ENCODE measurements at places on chromosomes 5 and 9.

DNA sequence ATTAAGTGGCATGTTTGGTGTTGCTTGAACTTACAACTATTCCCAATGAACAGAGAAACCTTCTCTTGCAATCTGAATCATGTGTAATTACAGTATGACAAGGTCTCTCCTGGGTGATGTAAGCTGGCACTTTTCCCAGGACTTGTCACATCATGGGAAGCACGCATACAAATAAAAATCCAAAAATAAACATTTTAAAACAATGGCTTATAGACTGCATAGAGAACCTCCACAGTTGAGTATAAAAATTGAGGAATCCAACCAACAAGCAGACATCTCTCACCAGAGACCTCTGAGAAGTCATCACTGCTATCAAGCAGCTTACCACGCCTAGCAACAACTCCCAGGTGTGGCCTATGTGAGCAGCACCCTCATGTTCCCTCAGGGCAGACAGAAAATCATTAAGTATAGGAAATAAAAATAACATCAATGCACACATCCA lies 3.9 kb downstream of the MLLT3 start:
- no peak for DNase-seq

DNA sequence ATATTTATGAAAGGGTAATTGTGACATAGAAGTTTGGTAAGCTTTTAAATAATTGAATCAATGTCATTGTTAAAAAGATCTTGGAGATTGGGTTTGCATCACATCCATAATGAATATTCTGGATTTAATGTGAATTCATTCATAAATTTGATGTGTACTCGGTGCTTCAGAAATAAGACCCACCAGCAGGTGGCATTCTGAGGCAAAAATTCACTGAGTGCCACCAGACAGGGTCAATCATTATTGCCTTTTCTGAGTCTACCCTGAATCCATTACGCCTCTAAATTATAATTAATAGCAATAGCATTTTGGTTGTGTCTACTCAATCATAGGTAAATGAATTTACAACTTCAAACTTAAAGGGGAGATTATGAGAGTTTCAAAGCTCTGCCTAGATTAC lies 1.0 kb downstream of the TRPC7 start:
- DNase-seq: no peak

- DNase-seq: no peak
Measured at GRCh38 chr9:93958819-93959682, 3.9 kb upstream of the BARX1 start.

DNA sequence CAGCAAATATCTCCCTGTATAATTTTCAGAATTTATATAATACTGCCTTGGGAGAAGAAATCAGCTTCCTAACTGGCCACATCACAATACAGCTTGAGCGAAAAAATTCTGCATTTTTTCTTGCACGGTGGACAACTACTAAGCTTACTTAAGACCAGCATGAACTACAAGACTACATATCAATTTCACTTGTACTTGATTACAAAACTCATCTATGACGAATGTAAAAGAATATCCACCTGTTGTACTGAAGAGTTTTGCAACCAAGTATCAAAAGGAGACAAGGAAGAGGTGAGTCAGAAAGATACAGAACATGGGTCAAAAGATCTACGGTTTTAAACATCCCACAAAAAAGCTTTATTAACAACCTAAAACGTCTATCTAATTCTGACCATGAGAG lies 279.4 kb downstream of the BNC2 start:
- no peak for DNase-seq

GRCh38 chr5:1474866-1475543 lies 29.8 kb upstream of the SLC6A3 start:
- DNase-seq: no peak

Measured in activated T-cell treated with anti-CD3 and anti-CD28 coated beads, Interleukin-2, amount 50 U/mL, for 4 hours (primary cell).